ENCODE measurements at places on chromosomes 7 and 10. TPM values are rescaled to one million over a fixed set of nuclear protein-coding genes. Genes with fewer than 3 reads are reported as not detected.

Gene HABP2
- not detected for total RNA-seq

Gene CALCR
- not detected for total RNA-seq

Gene AP1S1
- total RNA-seq: 177 TPM

Gene SPDYE9
- not detected for total RNA-seq

Gene MACROH2A2
- 5.6 TPM for total RNA-seq

Gene HOXA6
- total RNA-seq: 5.8 TPM

Gene GPC2
- total RNA-seq: 6.0 TPM

Gene NET1
- 127 TPM for total RNA-seq

Gene CPN1
- total RNA-seq: not detected

Gene OR6B1
- total RNA-seq: not detected

Gene GJC3
- total RNA-seq: not detected

Gene CALHM1
- not detected for total RNA-seq

Gene GDF2
- total RNA-seq: not detected

Gene EGR2
- total RNA-seq: 2.3 TPM

Gene PTF1A
- not detected for total RNA-seq

Gene CNTNAP2
- total RNA-seq: 3.6 TPM

Gene OPN4
- total RNA-seq: 0.14 TPM

Gene SFTPD
- not detected for total RNA-seq

Gene CRHR2
- not detected for total RNA-seq

Gene CPA1
- 0.30 TPM for total RNA-seq

Gene SRRM3
- total RNA-seq: 0.30 TPM

Gene SCIN
- 6.2 TPM for total RNA-seq

Gene GNGT1
- total RNA-seq: not detected

Gene PNLIP
- total RNA-seq: not detected

Gene ITIH5
- total RNA-seq: 0.30 TPM

Gene TFEC
- total RNA-seq: 0.46 TPM

Gene SEC61A2
- total RNA-seq: 12.5 TPM

Gene MUC12
- total RNA-seq: 0.60 TPM

Gene PRF1
- not detected for total RNA-seq

All from smooth muscle cell of the umbilical artery (primary cell).